T-cell (primary cell): ENCODE measurements at places on chromosomes 12 and 14. TPM values are rescaled to one million over a fixed set of nuclear protein-coding genes. Genes with fewer than 3 reads are reported as not detected.

Gene PTHLH
- not detected for total RNA-seq

GRCh38 chr14:55749201-55749812 is 169.3 kb downstream of the KTN1 start:
- DNase-seq: no peak

Gene INHBC
- total RNA-seq: not detected

- DNase-seq: peak; percentile 31
Observed at GRCh38 chr12:52221912-52222457, 11.1 kb upstream of the KRT7 start.

GRCh38 chr14:68653804-68654203 is 139.1 kb downstream of the ZFP36L1 start:
- DNase-seq: no peak
